ENCODE measurements at places on chromosomes 6 and 20. TPM values are rescaled to one million over a fixed set of nuclear protein-coding genes. Genes with fewer than 3 reads are reported as not detected.

NOTCH4 gene
- 10.7 TPM for total RNA-seq

CST4 gene
- total RNA-seq, result not detected

ZKSCAN8 gene
- 30.9 TPM for total RNA-seq

MYT1 gene
- 0.23 TPM for total RNA-seq

PTGIS gene
- 94.0 TPM for total RNA-seq

CRYBG1 gene
- 3.3 TPM for total RNA-seq

VARS1 gene
- 73.6 TPM for total RNA-seq

PLEKHG1 gene
- total RNA-seq, result 7.2 TPM

DPPA5 gene
- total RNA-seq, result not detected

SLPI gene
- total RNA-seq, result 4.0 TPM

CALHM6 gene
- total RNA-seq, result 1.7 TPM

CGA gene
- total RNA-seq, result not detected

ZNF341 gene
- 1.2 TPM for total RNA-seq

ADAM33 gene
- total RNA-seq, result 26.1 TPM

LY6G6F gene
- not detected for total RNA-seq

ISM1 gene
- total RNA-seq, result 0.10 TPM

GLO1 gene
- 94.3 TPM for total RNA-seq

MAP7 gene
- total RNA-seq, result 2.6 TPM

CTAGE9 gene
- total RNA-seq, result not detected

FNDC1 gene
- 1.6 TPM for total RNA-seq

HLA-DMB gene
- total RNA-seq, result 11.1 TPM

ZBTB12 gene
- total RNA-seq, result 13.2 TPM

SCRT2 gene
- not detected for total RNA-seq

KCNQ2 gene
- not detected for total RNA-seq

PPIL4 gene
- 35.1 TPM for total RNA-seq

CDC5L gene
- 20.7 TPM for total RNA-seq

UBD gene
- total RNA-seq, result 0.25 TPM

EYS gene
- not detected for total RNA-seq

EEF1E1 gene
- total RNA-seq, result 16.4 TPM

DEFB114 gene
- not detected for total RNA-seq

ANKRD66 gene
- total RNA-seq, result 0.50 TPM

BPIFB2 gene
- total RNA-seq, result not detected

ENPP1 gene
- total RNA-seq, result 10.2 TPM

DLK2 gene
- total RNA-seq, result 0.18 TPM

CDC25B gene
- 41.5 TPM for total RNA-seq

ITPR3 gene
- 3.7 TPM for total RNA-seq

NKX2-4 gene
- not detected for total RNA-seq

Measured in ovary (tissue), 10 donors.